Prostate gland (tissue), 2 donors: ENCODE measurements at places on chromosomes 12 and 14. TPM values are rescaled to one million over a fixed set of nuclear protein-coding genes. Genes with fewer than 3 reads are reported as not detected.

The SLCO1B1 gene
- total RNA-seq: 0.45 TPM

The TMEM106C gene
- 91.1 TPM for total RNA-seq

The CACNB3 gene
- 4.6 TPM for total RNA-seq

The DUSP16 gene
- 87.0 TPM for total RNA-seq

The PTMS gene
- total RNA-seq: 285 TPM

The TEP1 gene
- total RNA-seq: 25.8 TPM

GRCh38 chr12:57541717-57542116, 5.3 kb downstream of the DCTN2 start:
- H3K27ac ChIP-seq: no peak overlapping the region
- H3K27me3 ChIP-seq: no peaks in the 10 kb centered on the region
- no peak overlapping the region for H3K4me3 ChIP-seq

DNA sequence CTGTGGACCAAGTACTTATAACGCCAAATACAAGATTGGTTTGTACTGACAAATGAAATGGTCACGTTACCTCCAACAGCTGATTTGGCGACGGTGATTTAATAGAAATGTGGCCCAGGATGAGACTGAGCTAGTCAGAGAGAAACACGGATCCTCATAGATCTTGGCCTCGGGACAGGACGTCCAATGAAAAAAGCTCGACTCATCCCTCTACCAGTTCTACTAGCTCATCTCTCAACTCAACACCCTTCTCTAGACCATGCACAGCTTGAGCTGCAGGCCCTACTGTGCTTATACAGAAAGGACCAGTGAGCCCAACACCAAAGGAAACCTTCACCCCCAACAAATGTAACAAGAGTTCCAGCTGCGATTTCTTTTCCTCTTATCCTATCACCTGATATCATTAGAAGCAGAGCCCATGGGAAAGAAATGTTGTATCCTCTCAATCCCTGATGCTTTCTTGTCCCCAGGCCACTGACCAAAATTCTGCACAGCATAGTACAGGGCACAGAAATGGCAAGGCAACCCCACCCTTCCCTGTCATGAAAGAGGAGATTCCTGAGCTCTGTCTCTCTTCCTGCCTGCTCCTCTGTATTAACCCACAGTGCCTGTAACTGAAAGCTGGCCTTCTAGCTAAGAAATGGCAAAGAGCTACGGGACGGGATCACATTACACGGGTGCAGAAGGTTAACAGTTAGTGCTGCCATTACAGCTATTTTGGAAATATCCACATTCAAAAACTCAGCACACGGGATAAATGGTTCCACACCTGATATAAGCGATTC, 39.2 kb downstream of the DICER1 start:
- H3K4me1 ChIP-seq: peaks cover 2% of the 10 kb centered on the region
- H3K4me3 ChIP-seq: no peak overlapping the region
- DNase-seq: no peak
- no peaks in the 10 kb centered on the region for H3K36me3 ChIP-seq
- no peak overlapping the region for H3K27ac ChIP-seq
- no peaks in the 10 kb centered on the region for H3K27me3 ChIP-seq

- no peaks in the 10 kb centered on the region for H3K36me3 ChIP-seq
- H3K4me3 ChIP-seq: no peak overlapping the region
- no peaks in the 10 kb centered on the region for H3K4me1 ChIP-seq
- H3K27me3 ChIP-seq: no peaks in the 10 kb centered on the region
Measured at GRCh38 chr14:74859757-74860552, 16.0 kb downstream of the PROX2 start.

- DNase-seq: no peak
- H3K27ac ChIP-seq: no peak overlapping the region
- no peaks in the 10 kb centered on the region for H3K4me1 ChIP-seq
- H3K36me3 ChIP-seq: no peaks in the 10 kb centered on the region
- H3K27me3 ChIP-seq: no peaks in the 10 kb centered on the region
Measured at GRCh38 chr12:98438656-98439230, 76.6 kb upstream of the TMPO start.

DNA sequence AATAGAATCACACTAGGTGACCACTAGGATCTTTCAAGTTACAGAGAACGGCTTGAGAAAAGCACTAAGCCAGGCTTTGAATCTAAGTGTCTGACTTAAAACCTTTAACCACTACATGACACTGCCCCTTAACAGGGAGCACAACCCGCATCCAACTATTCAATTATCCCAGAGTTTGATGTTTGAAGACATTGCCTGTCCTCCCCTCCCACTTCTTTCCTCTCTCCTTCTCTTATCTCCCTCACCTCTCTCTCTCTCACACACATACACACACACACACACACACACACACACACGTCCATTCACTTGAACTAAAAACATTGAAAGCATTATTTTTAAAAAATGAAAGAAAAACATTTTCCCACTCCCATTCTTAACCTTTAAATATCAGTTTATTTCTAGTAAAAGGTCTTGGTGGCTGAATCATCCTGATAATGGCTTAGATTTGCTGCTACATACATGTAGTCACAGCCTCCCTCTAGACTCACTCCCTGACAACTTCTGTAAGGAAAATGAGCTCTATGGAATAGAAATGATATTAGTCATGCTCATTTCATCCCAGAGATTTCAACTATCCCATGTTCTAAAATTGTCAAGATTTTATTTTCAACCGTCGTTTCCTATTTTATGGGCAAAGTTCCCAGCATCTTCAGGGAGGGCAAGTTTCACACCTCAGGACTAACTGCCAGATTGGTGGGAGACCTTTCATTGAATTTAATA, 53.5 kb upstream of the RAP1B start:
- no peaks in the 10 kb centered on the region for H3K4me1 ChIP-seq
- no peaks in the 10 kb centered on the region for H3K36me3 ChIP-seq
- H3K27ac ChIP-seq: no peak overlapping the region
- no peak overlapping the region for H3K4me3 ChIP-seq
- no peaks in the 10 kb centered on the region for H3K27me3 ChIP-seq

GRCh38 chr14:103273145-103273744, 60.8 kb upstream of the EIF5 start:
- no peak for DNase-seq
- H3K4me1 ChIP-seq: no peaks in the 10 kb centered on the region
- no peaks in the 10 kb centered on the region for H3K36me3 ChIP-seq
- H3K4me3 ChIP-seq: peak overlapping the region; percentile 17
